ENCODE measurements at places on chromosomes 1 and 21. TPM values are rescaled to one million over a fixed set of nuclear protein-coding genes. Genes with fewer than 3 reads are reported as not detected.

- H3K27me3 ChIP-seq, result no peaks in the 10 kb centered on the region
- H3K4me1 ChIP-seq, result peaks cover 9% of the 10 kb centered on the region
- no peaks in the 10 kb centered on the region for H3K36me3 ChIP-seq
- no peak overlapping the region for H3K27ac ChIP-seq
Measured at GRCh38 chr1:24966724-24967346, 36.8 kb upstream of the RUNX3 start.

- H3K27me3 ChIP-seq, result no peaks in the 10 kb centered on the region
- H3K27ac ChIP-seq, result no peak overlapping the region
- H3K4me3 ChIP-seq, result no peak overlapping the region
- no peak for DNase-seq
- no peaks in the 10 kb centered on the region for H3K36me3 ChIP-seq
Measured at GRCh38 chr1:173527151-173527826, 50.2 kb downstream of the PRDX6 start.

DNA sequence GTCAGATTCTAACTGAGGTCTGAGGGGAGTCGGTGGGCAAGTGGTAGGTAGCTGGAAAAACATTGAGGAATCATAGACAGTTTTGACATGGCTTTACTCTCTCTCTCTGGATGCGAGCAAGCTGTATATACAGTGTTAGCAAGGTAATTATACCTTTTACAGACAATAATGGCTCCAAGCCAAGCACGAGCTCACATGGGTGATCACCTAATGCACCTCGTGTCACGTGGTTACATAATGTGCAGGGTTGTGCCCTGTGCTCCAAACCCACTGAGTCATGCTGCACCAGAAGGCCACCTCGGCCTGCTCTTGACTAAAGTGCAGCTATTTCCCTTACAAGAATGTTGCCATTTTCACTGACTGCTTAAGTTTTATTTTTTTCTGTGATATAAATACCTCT, 7.6 kb upstream of the CLCA2 start:
- H3K4me3 ChIP-seq, result no peak overlapping the region
- no peak overlapping the region for H3K27ac ChIP-seq
- H3K36me3 ChIP-seq, result no peaks in the 10 kb centered on the region
- DNase-seq, result no peak
- H3K27me3 ChIP-seq, result no peaks in the 10 kb centered on the region

DNA sequence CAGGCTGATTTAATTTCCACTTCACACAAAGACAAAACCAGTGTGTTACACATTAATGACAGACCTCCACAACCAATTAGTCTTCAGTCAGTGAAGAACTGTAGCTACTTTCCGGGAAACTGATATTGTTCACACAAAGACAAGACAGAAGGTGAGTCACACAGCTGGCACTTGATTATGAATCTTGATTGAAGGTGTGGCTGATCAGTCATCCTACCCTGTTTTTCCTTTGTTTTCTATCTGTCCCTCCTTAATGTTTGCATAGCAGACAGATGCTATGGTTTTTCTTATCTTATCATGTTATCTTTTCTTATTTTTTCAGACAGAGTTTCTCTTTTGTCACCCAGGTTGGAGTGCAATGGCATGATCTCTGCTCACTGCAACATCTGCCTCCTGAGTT, 185.1 kb upstream of the GREM2 start:
- DNase-seq, result no peak
- H3K36me3 ChIP-seq, result no peaks in the 10 kb centered on the region
- H3K27ac ChIP-seq, result no peak overlapping the region
- H3K4me1 ChIP-seq, result no peaks in the 10 kb centered on the region
- H3K27me3 ChIP-seq, result no peaks in the 10 kb centered on the region
- no peak overlapping the region for H3K4me3 ChIP-seq

DNA sequence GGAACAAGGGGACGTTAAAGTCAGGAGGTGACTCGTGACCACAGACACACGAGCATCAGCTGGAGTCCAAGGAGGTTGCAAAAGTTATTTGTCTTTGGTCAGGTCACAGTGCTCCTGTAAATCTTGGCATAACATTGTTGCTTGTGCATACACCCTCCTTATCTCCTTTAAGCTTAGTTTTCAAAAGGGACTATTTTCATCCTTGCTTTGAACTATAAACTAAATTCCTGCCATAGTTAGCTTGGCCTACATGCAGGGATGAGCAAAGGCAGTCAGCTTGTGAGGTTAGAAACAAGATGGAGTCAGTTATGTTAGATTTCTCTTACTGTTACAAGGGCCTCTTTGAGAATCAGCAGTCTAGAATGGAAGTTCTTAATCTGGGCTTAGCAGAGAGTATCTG, 28.0 kb upstream of the FASLG start:
- no peaks in the 10 kb centered on the region for H3K4me1 ChIP-seq
- no peak overlapping the region for H3K4me3 ChIP-seq
- DNase-seq, result no peak
- H3K27ac ChIP-seq, result no peak overlapping the region
- H3K27me3 ChIP-seq, result no peaks in the 10 kb centered on the region
- H3K36me3 ChIP-seq, result no peaks in the 10 kb centered on the region

RIMS3 gene
- total RNA-seq, result 27.2 TPM

KRTAP26-1 gene
- total RNA-seq, result not detected

CSMD2 gene
- 16.6 TPM for total RNA-seq

GRCh38 chr1:162973381-162973795, 95.8 kb upstream of the RGS4 start:
- H3K36me3 ChIP-seq, result no peaks in the 10 kb centered on the region
- no peaks in the 10 kb centered on the region for H3K27me3 ChIP-seq

GRCh38 chr1:21447311-21447710, 7.4 kb downstream of the NBPF3 start:
- H3K36me3 ChIP-seq, result no peaks in the 10 kb centered on the region
- no peak overlapping the region for H3K4me3 ChIP-seq
- H3K4me1 ChIP-seq, result no peaks in the 10 kb centered on the region

DNA sequence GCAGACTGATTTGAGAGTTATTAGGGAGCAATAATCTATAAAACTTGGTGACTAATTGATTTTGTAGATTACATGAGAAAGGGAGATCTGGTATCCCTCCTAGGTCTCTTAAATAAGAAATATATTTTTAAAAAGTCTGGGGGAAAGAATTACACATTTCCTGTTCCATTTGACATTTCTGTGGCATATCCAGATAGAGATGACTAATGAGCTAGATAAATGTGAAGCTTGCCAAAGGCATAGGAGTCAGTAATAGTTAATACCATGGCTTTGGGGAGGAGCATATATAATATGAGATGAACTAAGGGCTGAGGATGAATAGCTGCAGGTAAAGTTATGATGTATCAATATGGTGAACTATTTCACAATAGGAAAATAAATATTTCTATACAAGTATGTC, 663.7 kb downstream of the PTPRC start:
- no peaks in the 10 kb centered on the region for H3K27me3 ChIP-seq
- no peaks in the 10 kb centered on the region for H3K36me3 ChIP-seq
- no peak overlapping the region for H3K4me3 ChIP-seq
- H3K4me1 ChIP-seq, result peaks cover 23% of the 10 kb centered on the region
- DNase-seq, result no peak

DNA sequence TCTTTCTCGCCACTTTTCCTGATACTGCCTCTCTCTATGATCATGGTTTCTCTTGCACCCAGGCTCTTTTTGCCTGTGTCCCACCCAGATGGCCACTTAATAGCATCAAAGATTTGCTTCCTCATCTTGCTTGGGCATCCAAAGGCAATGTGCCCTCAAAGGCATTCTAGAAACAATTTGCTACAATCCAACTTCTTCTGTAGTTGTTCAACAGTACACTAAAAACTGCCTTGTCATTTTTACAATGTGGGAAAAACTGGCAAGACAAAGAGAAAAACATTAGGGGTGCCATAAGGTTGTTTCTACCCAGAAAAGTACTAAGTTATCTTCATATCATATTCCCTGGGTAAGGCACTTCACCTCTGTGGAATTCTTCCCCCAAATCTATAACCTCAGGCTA, 16.5 kb upstream of the KLF18 start:
- DNase-seq, result no peak
- no peak overlapping the region for H3K4me3 ChIP-seq
- no peaks in the 10 kb centered on the region for H3K27me3 ChIP-seq
- peaks cover 9% of the 10 kb centered on the region for H3K4me1 ChIP-seq

DNA sequence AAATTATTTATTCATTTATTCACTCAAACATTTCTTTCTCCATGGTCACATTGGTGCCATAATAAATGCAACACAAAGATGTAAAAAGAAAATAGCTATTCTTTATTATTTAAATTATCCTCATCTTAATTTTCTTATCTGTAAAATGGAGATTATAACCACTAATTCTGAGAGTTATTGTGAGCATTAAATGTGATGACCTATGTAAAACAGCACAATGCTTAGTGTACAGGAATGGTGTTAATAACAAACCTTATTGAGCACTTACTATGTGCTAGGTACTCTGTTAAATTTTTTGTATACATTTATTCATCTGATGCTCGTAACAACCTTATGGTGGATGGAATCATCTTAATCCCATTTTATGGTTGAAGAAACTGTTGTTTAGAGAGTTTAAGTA, 84.6 kb downstream of the NTMT2 start:
- DNase-seq, result no peak
- no peak overlapping the region for H3K4me3 ChIP-seq
- H3K36me3 ChIP-seq, result no peaks in the 10 kb centered on the region
- no peaks in the 10 kb centered on the region for H3K27me3 ChIP-seq
- H3K4me1 ChIP-seq, result no peaks in the 10 kb centered on the region

TMEM269 gene
- 0.45 TPM for total RNA-seq

GRCh38 chr21:42614396-42614795, 39.0 kb upstream of the PDE9A start:
- H3K27ac ChIP-seq, result no peak overlapping the region
- DNase-seq, result no peak
- no peaks in the 10 kb centered on the region for H3K4me1 ChIP-seq
- H3K36me3 ChIP-seq, result no peaks in the 10 kb centered on the region
- H3K27me3 ChIP-seq, result no peaks in the 10 kb centered on the region

FCRL3 gene
- not detected for total RNA-seq

- no peaks in the 10 kb centered on the region for H3K4me1 ChIP-seq
- H3K27ac ChIP-seq, result no peak overlapping the region
- H3K4me3 ChIP-seq, result no peak overlapping the region
- no peaks in the 10 kb centered on the region for H3K27me3 ChIP-seq
Measured at GRCh38 chr1:204983881-204984280, 59.1 kb upstream of the CNTN2 start.

- no peak for DNase-seq
- no peaks in the 10 kb centered on the region for H3K4me1 ChIP-seq
- no peaks in the 10 kb centered on the region for H3K27me3 ChIP-seq
- H3K27ac ChIP-seq, result no peak overlapping the region
- H3K36me3 ChIP-seq, result no peaks in the 10 kb centered on the region
Measured at GRCh38 chr1:3463013-3463385, 8.5 kb downstream of the ARHGEF16 start.

GRCh38 chr1:118143121-118143520, 41.9 kb downstream of the SPAG17 start:
- H3K27me3 ChIP-seq, result no peaks in the 10 kb centered on the region
- no peaks in the 10 kb centered on the region for H3K36me3 ChIP-seq
- DNase-seq, result no peak
- H3K4me3 ChIP-seq, result no peak overlapping the region
- no peak overlapping the region for H3K27ac ChIP-seq
- peaks cover 8% of the 10 kb centered on the region for H3K4me1 ChIP-seq

CD1E gene
- not detected for total RNA-seq

DNA sequence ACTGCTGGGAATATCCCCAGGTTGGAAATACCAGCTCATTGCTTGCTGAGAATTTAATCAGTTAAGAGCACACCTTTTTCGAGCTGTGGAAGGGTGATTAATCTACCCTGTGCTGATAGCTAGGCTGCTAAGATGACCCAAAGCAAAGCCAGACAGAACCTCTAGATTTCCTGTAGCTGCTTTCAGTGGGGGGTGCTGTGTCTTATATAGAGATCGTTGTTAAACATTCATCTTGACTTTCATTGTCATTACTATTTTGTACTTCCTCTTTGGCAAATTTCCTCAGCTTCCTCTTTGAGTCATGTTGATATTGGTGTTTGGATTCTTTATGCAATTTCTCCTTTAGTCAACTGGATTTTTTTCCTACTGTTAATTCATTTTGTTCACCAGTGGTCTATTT, 155.3 kb downstream of the DISC1 start:
- no peak overlapping the region for H3K4me3 ChIP-seq
- no peaks in the 10 kb centered on the region for H3K36me3 ChIP-seq
- no peak for DNase-seq
- no peaks in the 10 kb centered on the region for H3K27me3 ChIP-seq
- no peak overlapping the region for H3K27ac ChIP-seq

DNA sequence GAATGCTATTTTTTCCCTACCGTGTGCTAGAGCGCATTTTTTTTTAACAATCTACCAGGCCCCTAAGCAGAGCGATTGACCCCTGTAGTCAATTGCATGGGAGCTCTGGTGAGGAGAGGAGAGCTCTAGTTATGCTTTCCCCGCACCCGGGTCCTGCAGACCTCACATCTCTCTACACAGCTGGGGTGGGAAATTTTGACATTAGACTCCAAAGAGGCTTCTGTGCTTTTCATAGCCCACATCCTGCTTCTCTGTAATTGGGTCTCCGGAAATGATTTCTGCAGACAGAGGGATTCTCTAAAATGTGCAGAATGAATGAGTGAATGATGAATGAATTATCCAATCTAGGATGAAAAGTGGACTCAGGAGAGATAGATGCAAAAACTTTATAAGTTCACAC, 41.5 kb upstream of the DUSP10 start:
- no peak overlapping the region for H3K27ac ChIP-seq
- H3K4me3 ChIP-seq, result no peak overlapping the region
- H3K36me3 ChIP-seq, result no peaks in the 10 kb centered on the region
- DNase-seq, result no peak
- no peaks in the 10 kb centered on the region for H3K27me3 ChIP-seq
- 0 out of 2 replicates have a peak, but pooled peaks cover 6% of the 10 kb centered on the region for H3K4me1 ChIP-seq

- H3K27ac ChIP-seq, result no peak overlapping the region
- H3K27me3 ChIP-seq, result peaks cover 47% of the 10 kb centered on the region
- peaks cover 14% of the 10 kb centered on the region for H3K4me1 ChIP-seq
- H3K36me3 ChIP-seq, result no peaks in the 10 kb centered on the region
- DNase-seq, result no peak
Measured at GRCh38 chr1:27358928-27359313, 7.8 kb downstream of the MAP3K6 start.

FMO1 gene
- total RNA-seq, result not detected

DNA sequence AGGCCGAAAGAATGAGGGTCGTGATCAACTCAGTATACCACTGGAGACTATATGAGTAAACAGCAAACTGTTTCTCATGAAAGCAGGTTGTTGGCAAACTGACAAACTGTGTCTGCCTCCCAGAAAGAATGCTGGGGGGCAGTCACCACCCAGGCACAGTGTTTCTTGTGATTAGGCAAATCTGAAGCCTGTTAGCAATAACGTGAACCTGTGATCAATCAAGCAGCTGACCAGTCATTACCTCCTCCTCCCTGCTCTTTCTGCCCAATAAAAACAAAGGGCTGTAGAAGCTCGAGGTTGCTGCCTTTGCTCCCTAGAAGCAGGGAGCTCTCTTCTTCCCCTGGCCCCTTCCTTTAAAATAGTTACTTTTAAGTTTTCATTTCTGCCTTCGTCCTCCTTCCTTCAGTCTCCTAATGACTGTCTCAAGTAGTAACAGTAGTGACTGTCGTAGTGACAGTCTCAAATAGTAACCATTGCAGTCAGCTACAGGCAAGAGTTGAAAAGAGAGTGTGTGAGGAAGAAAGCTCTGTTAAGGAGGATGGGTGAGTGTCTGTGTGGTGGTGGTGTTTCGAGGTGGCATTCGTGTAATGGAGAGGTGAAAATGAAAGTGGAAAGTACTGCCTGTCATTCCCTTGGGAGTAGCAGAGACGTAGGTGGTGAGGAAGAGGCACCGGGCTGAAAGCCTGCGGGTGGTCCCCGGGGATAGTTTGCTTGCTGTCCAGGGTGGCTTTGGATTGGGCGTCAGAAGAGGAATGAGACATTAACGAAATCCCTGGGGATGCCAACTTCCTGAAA, 14.5 kb downstream of the HHAT start:
- no peaks in the 10 kb centered on the region for H3K27me3 ChIP-seq
- DNase-seq, result no peak
- peaks cover 4% of the 10 kb centered on the region for H3K4me1 ChIP-seq
- H3K4me3 ChIP-seq, result no peak overlapping the region
- H3K36me3 ChIP-seq, result no peaks in the 10 kb centered on the region
